ENCODE measurements at places on chromosomes 3 and 15.
A peak's percentile ranks its signal among the peaks of the same experiment; 100 is the strongest.

DNA sequence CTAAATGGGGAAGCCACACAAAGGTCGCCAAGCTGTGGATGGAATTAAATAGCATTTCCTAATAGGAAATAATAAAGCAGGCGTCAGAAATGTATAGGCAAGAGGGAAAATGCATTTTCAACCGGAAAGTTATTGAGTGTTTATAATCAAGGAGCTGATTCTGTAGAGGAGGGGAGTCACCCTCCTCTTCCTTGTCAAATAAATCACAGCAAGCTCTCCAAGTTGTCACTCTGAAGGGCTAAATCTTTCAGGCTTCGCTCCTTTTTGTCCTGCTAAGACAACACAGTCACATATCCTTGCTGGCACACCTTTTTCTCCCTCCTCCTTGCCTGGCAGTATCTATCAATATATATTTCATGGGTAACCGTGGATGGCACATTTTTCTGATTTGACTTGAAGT is 338.4 kb downstream of the SATB1 start:
- no peak for DNase-seq

- no peak for DNase-seq
Observed at GRCh38 chr15:80246425-80246894, 5.6 kb downstream of the CTXND1 start.

DNA sequence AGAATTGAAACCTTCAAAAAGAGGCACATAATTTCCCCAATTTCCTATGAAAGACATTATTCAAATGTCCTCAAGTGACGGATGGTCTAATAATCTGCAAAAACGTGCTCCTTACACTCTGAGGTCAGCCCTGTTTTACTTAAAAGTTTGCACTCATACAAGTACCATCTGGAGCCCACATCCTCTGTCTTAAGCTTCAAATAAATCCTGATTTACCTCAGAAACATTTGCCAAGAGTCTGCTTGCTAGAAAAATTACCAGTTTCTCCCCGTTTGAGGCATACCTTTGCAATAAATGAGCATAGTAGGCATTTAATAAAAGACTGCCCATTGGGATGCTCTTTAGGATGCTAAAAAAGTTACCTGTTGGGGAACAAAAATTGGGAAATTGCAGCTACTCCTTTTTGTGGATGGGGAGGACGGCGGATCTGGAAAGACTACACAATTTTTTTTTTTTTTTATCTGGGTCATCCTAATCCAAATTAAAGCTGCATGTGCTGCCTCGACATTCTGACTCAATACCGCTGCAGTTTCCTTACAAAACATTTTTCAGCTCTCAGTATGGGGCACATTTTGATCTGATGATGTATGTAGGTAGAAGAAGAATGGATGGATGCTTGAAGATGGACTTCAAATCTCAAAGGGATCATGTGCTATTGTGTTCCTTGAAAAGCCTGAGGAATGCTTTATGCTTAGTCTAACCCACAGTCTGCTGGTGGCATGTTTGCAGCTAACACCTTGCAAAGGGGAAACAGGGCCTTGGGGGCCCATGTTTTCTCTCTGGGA is 233.7 kb upstream of the ADAMTS9 start:
- DNase-seq: no peak

DNA sequence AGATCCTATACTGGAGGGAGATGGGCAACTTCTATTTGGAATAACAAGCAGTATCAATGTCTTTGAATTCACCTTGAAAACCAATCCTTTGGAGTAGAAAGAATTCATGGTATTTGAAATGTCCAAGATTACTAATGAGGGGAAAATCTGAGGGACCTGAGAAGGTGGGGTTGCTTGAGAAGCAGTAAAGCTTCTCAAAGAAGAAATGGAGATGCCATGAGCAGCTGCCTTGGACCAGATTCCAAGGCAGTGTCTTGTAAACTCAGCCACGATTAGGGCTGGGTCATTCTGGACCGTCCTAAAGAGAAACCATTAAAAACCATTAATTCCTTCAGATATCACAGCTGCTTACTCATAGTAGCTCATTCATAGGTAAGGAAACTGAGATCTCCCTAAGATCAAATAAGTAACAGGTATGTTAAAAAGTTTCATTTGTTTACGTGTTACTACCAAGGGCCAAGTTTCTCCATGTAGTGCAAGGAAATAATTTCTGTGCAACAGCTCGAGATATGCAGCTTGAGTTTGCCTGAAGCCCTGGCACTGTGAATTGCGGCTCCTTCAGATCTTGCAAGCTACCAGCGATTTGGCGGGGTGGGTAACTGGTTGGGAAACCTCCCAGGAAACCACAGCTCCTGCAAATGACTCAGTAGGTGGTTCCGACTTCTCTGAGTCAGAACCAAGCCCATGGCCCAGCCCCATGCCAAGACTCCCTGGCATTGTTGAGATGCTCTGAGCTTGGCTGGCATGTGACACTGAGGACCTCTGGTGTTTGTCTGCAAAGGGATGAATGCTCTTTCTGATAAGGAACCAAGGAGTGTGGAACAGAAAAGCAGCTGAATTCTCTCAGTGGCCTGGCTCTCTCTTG is 296.8 kb downstream of the RORA start:
- no peak for DNase-seq

- DNase-seq: no peak
Observed at GRCh38 chr3:190716961-190717360, 145.5 kb downstream of the GMNC start.

DNA sequence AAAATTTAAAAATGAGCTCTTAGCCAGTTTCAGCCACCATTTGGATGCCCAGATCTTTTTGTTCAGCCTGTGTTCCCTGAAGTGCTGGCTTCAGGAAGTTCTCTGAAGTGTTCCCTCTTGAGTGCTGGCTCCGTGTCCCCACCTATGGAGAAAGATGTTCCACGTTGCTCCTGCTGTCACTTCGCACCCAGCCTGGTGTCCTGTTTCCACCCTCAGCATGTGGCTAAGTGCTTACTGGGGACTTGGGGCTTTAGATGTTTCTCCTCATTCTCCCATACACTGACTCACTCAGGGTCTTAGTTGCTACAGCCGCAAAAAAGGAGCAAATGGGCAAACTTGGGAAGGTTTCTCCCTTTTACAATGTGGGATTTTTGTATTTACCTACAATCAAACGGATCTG is 16.6 kb downstream of the CHCHD6 start:
- no peak for DNase-seq

GRCh38 chr15:40873694-40874561 is at the start of gene RHOV:
RHOV (minus strand) TSS chr15:40874234; CDS start chr15:40874139, 95 bp downstream.
- peak; percentile 87 for DNase-seq

DNA sequence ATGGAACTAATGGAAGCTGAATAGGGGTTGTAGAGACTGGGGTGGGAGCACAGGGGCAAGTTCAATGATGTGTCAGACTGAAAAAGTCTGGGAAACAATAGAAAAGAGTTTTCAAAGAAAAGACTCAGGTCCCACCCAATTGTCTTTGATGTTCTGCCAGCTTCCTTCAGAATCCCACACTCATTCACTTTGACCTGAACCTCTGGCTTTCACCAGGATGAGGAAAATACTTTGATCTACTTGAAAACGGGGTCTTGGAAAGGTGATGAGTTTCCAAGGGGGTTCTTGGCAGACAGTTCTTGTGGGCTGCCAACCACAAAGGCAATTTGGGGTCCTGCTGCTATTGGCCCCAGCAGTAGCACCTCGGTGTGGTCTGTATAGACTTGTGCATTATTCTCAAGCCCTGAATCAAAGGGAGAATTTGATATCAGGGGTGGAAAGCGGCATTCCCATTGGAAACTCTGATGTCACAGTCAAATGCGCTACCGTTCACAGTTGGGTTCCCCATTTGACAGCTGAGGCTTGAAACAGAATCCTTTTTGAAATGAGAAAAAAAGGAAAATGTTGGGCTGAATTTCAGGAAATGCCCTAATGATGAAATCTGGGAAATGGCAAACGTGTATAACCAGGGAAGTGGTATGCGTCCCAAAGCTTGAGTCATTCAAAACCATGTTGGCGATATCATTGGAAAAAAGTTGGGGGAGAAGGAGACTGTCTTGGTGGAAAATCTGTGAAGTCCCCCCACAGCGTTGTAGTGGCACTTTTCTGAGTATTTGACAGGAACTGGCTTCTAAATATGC is 229.2 kb upstream of the LRTM1 start:
- no peak for DNase-seq

DNA sequence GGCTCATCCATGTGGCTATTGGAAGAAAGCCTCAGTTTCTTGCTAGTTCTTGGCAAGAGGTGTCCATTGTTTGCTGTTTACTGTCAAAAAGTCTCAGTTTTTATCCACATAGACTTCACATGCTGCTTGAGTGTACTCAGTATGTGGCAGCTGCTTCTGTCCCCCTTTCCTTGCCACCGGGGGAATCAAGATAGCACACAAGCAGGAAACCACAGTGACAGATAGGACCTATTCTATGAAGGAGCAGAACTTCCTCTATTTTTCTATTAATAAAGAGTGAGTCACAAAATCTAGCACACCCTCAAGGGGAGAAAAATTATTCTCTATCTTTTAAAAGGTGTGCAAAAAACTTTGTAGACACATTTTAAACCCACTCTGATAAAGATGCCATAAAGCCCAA is 121.4 kb upstream of the GMNC start:
- no peak for DNase-seq

- DNase-seq: no peak
Observed at GRCh38 chr3:129378949-129379348, 49.5 kb downstream of the EFCAB12 start.

DNA sequence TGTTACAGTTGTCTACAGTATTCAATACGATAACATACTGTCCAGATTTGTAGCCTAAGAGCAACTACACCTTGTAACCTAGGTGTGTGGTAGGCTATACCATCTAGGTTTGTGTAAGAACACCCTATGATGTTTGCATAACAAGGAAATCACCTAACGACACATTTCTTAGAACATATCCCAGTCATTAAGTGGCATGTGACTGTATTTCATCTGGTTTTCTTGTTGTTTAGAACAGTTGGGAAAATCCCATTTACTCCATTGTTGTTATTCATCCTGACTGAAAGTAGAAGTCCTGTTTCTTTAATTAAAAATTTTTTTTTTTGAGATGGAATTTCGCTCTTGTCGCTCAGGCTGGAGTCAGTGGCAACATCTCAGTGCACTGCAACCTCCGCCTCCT is 31.3 kb downstream of the LRRC28 start:
- no peak for DNase-seq

- DNase-seq: no peak
Observed at GRCh38 chr15:71570736-71571135, 239.6 kb upstream of the NR2E3 start.

- DNase-seq: no peak
Observed at GRCh38 chr15:91553196-91553854, 300.2 kb upstream of the SLCO3A1 start.

DNA sequence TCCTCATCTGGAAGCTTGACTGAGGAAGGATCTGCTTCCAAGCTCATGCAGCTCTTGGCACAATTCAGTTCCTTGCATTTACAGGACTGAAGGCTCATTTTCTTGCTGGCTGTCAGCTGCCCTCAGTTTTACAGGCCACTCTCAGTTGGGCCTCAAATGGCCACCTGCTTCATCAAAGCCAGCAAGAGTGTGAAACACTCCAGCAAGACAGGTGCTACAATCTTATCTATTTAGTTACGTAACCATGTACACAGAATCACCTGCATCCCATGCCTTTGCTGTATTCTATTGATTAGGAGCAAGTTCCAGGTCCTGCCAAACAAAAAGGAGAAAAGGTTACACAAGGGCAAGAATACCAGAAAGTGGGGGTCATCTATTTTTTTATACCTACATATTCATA is 40.8 kb downstream of the RHCG start:
- no peak for DNase-seq

DNA sequence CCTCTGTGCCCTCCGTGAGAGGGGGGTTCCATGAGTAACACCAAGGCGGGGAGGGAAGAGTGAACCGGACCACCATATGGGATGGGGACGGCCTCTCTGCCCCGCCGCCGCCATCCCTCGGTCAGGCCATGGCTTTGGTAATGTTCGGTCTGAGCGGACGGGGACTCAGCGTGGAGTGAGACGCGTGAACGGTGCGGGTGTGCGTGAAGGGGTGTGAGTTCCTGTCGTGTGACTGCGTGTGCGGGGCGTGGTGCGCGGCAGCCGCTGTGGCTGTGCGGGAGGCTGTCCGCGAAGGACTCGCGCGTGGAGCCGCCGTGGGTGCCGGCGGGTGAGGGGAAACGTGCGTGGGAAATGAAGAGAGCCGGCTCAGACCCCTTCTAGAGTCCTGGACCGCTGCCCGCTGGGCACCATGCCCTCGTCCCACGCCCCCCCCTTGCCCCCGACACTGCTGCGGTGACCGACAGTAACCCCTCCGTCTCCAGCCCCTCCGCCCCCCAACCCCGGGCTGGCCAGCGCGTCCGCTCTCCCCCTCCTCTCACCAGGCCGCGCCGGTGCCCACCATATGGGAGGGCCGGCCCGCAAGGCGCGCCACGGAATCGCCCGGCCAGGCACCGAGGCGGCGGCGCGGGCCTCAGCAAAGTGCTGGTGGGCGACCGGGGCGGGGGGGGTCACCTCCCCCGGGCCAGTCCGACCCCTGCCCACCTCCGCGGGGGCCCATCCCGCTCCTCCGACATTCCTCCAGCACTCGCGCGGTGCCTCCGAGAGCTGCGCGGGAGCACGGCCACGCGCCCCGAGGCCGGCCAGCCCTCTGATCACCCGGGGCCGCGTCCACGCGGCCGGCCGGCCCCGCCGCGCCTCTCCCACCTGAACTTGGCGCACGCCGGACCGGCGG is 589 bp downstream of the KLF15 start:
- DNase-seq: no peak

GRCh38 chr15:100730129-100730528 is 127.7 kb downstream of the ASB7 start:
- no peak for DNase-seq

GRCh38 chr15:60529332-60529731 is 50.4 kb upstream of the ICE2 start:
- no peak for DNase-seq

- DNase-seq: no peak
Observed at GRCh38 chr15:97791824-97792792, 168.4 kb upstream of the ARRDC4 start.

DNA sequence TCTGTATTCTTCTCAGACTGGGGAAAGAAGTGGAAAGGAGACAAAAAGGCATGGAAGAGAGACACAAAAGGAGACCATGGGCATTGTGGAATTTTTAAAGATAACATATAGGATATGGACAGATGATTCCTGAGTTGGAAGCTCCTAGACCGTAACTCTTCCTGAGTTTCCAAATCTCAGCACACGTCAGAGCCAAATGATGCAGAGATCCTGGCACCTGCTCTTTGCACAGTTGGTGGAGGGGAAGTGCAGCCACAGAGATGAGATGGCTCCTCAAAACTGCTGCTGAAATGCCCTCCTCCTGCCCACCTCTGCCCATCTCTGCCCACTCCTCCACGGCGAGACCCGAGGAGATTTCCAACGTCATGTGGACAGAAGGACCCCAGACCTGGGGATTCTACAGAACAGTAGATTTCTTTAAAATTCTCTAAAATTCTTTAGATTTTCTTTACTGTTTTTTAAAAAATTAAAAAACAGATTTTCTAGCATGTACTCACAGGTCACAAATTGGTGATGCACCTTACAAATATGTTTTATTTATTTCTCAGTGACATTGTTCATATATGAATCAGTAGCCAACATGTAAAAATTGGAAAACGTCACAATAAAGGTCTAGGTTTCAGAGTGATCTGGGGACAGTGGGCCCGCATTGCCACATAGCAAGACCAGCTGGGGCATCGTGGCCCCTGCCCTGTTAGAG is 8.1 kb downstream of the CPN2 start:
- no peak for DNase-seq

Measured in H1 (cell line).